Jurkat, Clone E6-1 (cell line): ENCODE measurements at places on chromosomes 16 and 17.

- DNase-seq: no peak
Measured at GRCh38 chr17:75816693-75817092, 27.5 kb downstream of the UNC13D start.

- no peak for DNase-seq
Measured at GRCh38 chr16:11470676-11471415, 115.9 kb downstream of the LITAF start.

- no peak for DNase-seq
Measured at GRCh38 chr17:10724546-10725195, 5.2 kb downstream of the TMEM220 start.

DNA sequence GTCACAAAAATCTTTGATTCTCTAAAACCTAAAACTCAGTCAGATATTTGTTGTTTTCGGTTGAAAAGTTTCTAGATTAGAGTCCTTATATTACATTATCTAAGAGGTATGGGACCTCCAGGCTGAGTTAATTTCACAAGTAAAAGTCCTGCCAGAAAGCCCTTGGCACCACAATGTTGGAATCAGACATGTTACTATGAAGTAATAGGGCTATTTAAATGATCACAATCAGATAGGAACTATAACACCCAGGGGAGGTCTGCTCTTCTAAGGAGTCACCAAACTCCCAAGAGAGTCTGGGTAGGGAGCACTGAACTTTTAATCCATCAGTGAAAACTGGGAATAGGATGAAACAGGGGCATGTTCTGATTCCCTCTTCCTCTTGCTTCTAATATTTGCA is 54.2 kb downstream of the WIPI1 start:
- DNase-seq: no peak

- DNase-seq: no peak
Measured at GRCh38 chr17:319266-319665, 33.3 kb downstream of the RPH3AL start.

GRCh38 chr16:48008011-48008525 is 147.7 kb downstream of the ABCC12 start:
- DNase-seq: no peak

DNA sequence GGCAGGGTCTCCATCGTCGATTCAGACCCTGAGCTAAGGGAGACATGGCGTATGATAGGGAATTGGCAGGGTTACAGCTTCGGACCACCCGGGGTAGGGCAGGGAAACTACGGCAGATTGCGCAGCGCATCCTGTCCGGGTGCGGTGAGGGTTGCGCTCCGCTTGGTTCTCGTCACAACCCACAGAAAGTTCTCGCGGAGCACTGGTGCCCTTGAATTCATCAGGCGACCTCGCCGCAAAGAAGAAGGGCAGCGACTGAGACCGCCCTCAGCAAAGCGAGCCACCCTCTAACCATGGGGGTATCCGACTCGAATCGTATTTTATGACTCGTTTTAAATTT is 1.2 kb downstream of the HS3ST3B1 start:
- DNase-seq: no peak

DNA sequence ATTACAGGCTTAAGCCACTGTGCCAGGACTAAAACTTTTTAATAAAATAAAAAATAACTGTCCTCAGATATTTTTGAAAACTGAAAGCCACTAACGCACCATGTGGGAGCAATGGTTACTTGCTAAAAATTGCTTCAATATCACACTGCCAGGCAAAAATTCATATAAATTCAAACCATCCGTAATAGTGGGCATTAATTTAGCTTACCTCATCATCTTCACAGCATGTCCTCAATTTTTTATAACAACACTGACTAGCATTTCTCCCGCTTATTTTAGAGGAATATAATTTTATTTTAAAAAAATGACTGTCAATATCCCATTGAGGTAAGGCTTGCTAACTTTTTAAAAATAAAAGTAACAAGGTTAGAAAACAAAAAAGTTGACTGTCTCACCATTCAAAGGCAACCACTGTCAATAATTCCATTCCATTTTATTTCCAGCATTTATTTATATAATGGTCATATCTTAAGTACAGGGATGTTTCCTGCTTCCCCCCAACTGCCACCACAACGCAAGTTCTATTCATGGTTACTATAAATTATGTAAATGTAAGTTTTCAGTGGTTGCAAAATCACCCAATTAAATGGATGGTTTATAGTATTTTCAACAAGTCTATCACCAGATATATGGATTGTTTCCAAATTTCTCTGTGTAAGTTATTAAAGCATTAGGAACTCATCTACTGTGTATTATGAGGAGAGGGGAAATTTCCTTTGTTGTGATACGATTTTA is 25.4 kb downstream of the GSPT1 start:
- DNase-seq: no peak
